ENCODE measurements at places on chromosomes 2 and 18. TPM values are rescaled to one million over a fixed set of nuclear protein-coding genes. Genes with fewer than 3 reads are reported as not detected.

DNA sequence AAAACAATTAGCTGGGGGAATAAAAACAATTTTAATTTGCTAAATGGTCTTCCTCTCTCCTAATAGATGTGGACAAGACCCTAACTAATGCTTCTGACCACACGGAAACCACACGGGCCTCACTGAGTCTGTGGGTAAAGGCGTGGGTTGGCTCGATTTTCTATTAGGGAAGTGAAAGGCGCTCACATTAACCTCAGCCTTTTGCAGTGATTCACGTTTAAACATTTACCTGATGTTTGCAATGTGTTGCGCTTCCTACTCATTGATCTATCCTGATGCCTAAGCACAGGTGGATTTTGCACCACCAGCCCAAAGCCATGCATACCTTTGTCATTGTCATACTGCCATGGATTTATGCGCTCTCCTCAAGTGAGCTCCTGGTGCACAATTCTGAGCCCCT is 35.6 kb upstream of the NRP2 start:
- DNase-seq: no peak

DNA sequence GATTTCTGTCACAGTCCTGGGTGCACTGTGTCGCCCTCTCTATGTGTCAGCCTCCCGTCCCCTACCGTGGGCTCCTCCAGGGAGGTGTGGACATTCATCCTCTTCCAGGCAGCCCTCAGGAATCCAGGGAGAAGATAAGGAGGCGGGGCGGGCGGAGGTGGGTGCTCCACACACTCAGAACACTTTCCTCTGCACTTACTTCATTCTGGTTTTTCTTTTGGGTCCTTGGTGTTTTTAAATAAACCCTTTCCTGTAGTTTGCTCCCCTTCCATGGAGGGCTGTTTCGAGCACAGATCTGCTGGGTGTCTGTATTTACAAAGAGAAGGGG is 183.9 kb downstream of the FAM210A start:
- DNase-seq: no peak

CIB4 gene
- total RNA-seq: not detected

RESP18 gene
- not detected for total RNA-seq

DAW1 gene
- not detected for total RNA-seq

GRCh38 chr2:101823859-101824258 is 126.4 kb downstream of the MAP4K4 start:
- no peak for DNase-seq

DNA sequence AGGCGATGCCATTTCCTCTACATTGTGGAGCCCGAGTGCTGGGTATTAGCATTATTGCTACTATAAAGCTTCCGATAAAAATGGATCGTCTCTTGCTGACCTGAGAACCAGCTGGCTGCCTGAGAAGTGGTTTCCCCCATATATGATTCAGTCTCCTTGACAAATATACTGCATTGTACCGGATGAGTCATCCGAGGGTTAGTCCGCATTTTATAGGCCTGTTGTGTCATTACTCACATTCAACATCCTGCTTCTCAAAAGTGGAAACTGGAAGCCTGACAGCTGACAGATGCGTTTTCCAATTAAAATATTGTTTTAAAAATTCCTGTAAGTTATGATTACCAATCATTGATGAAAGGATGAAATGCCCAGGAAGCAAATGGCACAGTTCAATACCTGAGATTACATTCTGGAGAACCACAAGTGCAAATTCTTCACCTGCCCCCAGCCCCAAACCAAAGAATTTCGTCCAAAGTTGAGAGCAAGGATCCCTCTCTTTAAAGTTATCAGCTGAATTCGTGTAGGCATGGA is 65.7 kb downstream of the SPRED2 start:
- no peak for DNase-seq

GRCh38 chr2:9153643-9153980 is 53.0 kb upstream of the ASAP2 start:
- no peak for DNase-seq

- DNase-seq: no peak
Measured at GRCh38 chr2:16368328-16368727, 297.3 kb downstream of the CYRIA start.

DNA sequence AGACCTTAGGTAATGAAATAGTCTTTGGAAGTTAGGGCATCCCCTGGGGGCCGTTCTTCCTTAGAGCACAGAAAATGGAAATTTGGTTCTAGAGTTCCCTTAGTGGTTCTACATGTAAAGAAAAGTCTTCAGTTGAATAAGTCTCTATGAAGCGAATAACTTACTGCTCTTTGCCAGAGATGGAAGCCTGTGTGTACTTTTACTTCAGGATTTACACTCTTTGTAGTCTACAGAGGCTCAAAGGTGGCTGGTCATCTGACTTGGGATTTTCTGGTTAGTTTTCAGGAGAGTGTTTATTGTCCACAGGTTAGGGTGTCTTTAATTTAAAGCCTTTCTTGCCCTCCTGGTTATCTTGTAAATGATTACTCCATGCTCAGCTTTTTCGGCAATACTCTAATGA is 210.6 kb downstream of the ZNF521 start:
- DNase-seq: no peak

MATN3 gene
- total RNA-seq: not detected

GRCh38 chr18:31487246-31488015 is 10.5 kb upstream of the DSG2 start:
- no peak for DNase-seq

DNA sequence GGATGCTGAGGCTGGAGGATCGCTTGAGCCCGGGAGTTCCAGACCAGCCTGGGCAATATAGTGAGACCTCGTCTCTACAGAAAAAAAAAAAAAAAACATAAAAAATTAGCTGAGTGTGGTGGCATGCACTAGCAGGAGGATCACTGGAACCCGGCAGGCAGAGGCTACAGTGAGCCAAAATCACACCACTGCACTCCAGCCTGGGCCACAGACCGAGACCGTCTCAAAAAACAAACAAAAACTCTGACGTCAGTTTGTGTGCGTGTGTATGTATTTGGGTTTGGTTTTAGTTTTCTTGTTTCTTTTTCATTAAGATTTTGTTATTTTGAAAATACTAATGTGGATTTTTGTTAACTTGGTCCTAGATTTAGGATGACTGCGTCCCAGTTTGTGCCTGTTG is 19.0 kb downstream of the CEP68 start:
- DNase-seq: no peak

GRCh38 chr2:164818149-164819136 is 23.2 kb downstream of the COBLL1 start:
- no peak for DNase-seq

- DNase-seq: no peak
Measured at GRCh38 chr2:186516396-186516795, 30.3 kb downstream of the ZC3H15 start.

DNA sequence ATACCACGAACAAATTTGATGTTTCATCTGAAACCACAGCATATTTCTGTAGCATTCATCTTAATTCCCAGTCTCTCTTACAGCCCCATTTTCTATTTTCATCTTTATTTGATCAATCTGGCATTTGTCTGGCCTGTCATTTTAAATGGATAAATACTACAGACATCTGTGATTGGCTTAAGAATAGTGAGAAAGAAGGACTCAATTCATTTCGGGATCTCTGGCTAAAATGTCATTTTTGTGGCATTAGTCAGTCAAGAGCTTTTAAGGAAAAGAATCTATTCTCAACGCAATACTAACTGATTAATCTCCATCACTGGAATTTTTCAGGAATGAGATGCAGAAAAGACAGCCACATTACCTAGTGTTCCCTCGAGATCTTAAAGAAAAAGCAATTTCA is 585.9 kb downstream of the IRS1 start:
- no peak for DNase-seq

EN1 gene
- not detected for total RNA-seq

ZEB2 gene
- 37.4 TPM for total RNA-seq

PSMG2 gene
- total RNA-seq: 50.3 TPM

- no peak for DNase-seq
Measured at GRCh38 chr18:78857314-78858150, 122.1 kb upstream of the SALL3 start.

TUBA3E gene
- total RNA-seq: not detected

DNA sequence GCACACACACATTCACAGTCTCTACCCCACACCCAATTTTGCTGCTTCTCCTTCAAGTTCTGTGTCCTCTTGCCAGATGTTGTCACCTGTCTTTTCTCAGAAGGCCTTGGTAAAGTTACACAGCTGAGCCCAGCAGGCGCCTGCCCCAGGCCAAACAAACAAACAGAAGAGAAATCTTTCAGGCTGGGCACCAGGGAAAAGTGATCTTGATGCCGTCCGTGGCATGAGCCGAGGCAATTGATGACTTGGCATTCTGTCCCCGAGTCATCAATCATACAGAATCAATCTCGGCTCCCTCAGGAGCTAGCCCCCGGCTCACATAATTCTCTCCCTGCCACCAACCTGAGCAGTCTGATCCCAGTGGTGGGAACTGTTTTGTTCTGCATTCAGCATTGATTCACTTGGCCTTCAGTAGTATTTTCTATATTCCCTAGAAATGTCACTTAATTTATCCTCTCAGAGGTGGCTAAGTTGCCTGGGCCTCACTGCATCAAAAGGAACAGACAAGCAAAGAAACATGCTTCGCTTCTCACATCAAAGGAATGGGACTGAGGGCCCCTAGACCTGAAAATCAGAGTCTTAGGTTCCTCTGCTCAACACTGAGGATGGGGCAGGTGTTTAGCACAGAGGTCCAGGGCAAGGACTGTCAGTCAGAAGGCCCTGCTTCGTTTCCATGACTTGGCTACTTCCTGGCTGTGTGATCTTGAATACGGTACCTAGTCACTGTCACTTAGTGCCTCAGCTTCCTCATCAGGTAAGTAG is 278.8 kb upstream of the CELF4 start:
- no peak for DNase-seq

DNA sequence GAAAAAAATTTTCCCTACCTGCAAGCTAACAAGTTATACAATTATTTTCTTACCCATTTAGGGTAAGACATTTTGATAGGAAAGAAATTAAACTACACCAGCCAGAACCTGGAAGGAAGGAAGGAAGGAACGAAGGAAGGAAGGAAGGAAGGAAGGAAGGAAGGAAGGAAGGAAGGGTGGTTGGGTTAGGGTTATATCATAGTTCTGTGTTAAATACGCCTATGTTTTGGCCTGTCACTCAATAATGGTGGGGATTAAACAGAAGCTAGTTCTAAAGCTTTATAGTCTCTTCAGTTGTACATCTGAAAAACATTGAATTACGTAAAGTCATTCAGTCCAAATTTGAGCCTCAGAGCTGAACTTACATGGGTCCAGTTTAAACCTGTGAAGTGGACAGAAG is 74.9 kb upstream of the DNMT3A start:
- no peak for DNase-seq

GRCh38 chr2:70226781-70227180 is 21.6 kb downstream of the TIA1 start:
- DNase-seq: no peak

TMEM178A gene
- not detected for total RNA-seq

DNA sequence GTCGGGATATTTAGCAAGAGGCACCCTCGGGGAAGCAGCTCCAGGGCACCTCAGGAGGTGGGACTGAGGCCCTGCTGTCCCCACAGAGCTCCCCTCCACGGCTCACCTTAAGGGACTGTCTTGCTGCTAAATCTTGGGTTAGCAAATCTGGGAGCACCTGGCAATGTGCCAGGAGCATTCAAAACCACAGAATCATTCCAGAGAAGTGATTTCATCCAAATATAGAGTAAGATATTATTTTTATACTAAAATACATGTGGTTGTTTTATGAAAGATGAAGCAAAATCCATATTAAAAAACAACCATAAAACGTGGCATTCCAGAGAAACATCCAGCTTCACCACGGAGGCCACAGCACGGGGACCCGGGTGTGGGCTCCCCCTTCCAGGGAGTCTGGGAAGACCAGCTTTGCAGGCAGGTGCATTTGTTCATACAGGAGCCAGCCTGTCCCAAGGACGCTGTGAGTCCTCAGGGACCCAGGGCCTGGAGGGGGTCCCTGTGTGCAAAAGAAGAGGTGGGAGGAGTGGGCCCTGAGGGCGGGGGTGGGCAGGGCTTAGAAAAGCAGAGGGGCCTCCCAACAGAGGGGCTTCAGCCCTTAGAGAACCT is 16.3 kb downstream of the HS1BP3 start:
- no peak for DNase-seq

- no peak for DNase-seq
Measured at GRCh38 chr2:148565272-148565894, 79.2 kb upstream of the EPC2 start.

PROKR1 gene
- total RNA-seq: not detected

DNA sequence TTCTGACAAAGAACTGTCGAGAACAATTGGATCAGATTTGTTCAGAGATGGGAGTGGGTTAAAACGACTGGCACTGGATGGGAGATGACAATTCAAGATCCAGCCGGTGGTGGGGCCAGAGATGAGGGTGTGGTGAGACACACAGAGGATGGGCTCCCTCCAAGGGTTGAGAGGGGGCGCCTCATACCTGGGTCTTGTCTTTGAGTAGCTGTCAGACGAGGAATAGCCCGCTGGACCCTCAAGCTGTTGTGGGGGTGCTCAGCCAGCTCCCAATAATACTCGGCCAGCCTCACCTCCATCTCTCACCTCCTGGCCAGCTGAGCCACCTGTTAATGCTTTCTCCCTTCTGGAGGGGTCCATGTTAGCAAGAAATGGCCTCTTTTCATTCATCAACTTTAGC is 14.0 kb downstream of the INPP5D start:
- DNase-seq: no peak

All from T-cell (primary cell).